Activated naive CD4-positive, alpha-beta T cell (primary cell): ENCODE measurements at places on chromosomes 1 and 21.

- no peak for DNase-seq
These were observed 3.6 kb downstream of the PINK1 start for GRCh38 chr1:20636785-20637347.

GRCh38 chr1:37127254-37127748, 93.0 kb upstream of the GRIK3 start:
- no peak for DNase-seq

GRCh38 chr1:149942207-149942606, 5.5 kb upstream of the MTMR11 start:
- no peak for DNase-seq

DNA sequence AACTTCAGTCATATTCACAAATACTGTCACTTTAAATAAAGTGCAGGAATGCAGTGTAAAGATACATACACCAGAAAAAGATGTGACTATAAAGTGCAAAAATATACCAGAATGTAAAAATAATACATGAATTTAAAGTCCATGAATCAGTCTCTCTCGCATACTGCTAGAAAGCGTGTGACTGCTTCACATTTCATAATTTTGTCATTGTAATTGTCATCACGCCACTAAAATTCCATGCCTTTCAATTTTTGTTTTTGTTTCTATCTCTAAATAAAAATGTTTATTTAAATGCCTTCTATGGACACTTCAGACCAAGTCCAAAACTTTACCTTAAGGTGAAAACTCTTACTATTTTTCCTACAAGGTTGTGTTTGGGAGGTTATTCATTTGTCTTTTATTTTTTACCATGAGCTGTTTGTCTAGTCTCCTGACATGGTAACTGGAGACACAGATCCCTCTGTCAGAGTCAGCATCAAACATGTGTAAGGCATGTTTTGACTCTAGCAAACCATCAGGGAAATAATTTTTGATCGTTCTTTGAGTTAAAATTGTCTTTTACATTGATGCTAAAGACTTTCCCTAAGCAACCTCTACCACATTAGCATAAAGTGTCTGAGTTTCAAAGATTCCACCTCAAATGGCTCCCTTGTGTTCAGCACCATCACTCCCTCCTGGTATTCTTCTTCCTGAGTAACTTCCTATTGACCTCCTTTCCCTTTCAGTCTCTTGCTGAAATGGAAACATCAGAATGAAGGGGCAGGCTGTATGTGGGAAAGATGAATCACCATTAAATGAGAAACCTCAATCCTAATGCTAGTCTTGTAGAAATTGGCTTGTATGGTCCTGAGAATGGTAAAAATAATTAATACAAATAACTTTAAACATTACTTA, 14.0 kb upstream of the AIM2 start:
- no peak for DNase-seq

DNA sequence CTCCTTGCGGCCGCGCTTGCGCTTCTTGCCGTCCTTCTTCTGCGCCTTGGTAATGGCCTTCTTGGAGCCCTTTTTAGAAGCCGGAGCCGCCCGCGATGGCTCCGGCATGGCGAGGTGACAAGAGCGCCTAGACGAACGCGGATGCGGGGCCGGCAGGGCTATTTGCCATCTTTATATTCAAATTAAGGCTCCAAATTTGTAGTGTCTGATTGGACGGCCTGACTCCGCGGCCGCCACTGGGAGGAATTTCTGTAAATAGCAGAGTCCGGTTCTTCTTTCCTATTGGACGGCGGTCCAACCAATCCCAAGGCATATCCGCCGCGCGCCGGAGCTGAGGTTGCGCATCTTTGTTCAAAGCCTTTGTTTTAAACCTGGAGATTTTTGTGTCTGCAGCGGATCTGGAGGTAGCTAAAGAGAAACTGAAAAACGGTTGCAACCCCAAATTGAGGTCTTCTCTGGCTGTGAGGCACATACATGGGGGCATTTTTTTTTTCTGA, 22.6 kb upstream of the RNF187 start:
- peak; percentile 58 for DNase-seq

DNA sequence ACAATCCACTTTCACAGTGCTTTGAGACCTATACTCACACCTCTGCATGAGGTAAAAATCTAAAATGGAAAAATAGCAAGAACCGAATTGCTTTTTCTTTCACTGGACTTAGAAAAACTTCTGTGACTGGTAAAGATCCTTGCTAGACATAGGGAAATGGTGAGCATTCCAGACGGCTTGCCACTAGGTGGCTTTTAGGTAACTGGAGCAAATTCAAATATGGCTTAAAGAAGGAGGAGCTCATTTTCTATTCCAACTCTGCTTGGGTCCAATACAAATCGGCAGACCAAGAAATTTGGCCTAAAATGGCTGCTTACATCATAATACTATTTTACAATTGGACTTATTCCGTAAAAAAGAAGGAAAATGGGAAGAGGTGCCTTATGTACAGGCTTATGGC, 977.9 kb downstream of the ADGRL2 start:
- no peak for DNase-seq

DNA sequence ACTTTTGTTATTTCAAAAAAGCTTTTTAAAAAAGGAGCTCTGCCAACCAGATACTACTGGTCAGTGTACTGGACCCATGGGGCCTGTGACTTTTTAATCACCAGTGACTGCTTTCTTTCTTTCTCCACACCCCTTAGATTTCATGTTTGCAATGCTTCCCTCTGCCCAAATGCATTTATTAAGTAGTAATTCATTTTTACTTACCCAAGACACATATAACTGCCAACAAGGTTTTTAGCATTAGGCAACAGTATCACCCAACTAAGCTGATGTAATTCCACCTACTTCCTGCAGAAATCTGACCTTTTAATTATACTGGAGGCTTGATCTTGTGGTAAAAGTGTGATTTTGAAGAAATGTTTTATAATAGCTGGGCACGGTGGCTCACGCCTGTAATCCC, 12.5 kb downstream of the MECR start:
- no peak for DNase-seq

- DNase-seq, result no peak
These were observed 36.7 kb upstream of the DIP2A start for GRCh38 chr21:46421756-46422555.

DNA sequence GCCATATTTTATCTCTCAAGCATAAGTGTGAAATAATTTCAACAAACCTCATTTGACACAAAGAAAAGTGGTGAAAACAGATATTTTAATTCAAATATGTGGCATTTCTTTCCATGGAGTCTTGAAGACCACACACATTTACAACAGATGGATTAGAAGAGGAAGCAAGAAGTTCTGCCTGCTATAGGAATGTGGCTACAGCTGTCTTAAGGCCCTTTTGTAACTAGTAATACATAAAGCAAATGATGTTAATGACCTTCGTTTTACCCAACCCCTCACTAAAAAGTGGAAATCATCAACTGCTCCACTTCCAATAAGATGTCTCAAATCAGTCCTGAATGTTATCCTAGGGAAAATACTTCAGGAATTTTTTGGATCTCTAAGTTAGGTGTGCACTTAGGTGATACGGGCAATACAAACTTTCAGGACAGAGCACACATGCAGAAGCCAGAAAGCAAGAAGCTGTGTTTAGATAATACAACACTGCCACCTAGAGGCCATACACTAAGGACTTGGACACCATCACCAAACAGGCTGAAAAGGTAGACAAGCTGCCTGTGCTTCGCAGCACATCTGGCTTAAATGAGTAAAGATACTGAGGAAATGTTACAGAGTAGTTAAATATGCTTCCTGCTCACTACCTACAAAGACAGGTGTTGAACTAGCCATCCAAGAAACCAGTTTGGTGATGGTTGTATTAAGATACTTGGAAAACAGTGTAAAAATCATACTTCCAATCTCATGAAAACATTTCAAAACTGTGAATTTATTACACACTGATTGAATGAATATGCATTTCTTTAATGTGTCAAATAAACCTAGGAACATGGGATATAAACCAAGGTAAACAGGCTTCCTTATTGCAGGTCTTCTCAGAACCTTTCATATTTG, 24.4 kb downstream of the RRAGC start:
- DNase-seq, result no peak

DNA sequence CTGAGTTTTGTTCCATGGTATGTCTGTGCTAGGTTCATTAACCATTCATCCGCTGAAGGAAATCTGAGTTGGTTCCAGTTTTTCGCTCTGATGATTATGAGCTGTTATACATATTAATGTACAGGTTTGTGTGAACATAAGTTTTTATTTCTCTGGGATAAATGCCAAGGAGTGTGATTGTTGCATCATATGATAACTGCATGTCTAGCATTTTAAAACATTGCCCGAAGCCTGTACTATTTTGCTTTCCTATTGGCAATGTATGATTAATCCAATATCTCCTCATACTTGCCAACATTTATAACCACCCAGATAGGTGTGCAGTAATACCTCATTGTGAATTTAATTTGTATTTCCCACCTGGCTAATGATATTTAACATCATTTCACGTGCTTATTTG, 322.7 kb downstream of the ZNF326 start:
- DNase-seq, result no peak

GRCh38 chr1:236534151-236534651, 10.4 kb downstream of the LGALS8 start:
- no peak for DNase-seq

GRCh38 chr1:229836324-229836723, 210.3 kb downstream of the URB2 start:
- DNase-seq, result no peak
